ENCODE measurements at places on chromosomes 4 and X.

DNA sequence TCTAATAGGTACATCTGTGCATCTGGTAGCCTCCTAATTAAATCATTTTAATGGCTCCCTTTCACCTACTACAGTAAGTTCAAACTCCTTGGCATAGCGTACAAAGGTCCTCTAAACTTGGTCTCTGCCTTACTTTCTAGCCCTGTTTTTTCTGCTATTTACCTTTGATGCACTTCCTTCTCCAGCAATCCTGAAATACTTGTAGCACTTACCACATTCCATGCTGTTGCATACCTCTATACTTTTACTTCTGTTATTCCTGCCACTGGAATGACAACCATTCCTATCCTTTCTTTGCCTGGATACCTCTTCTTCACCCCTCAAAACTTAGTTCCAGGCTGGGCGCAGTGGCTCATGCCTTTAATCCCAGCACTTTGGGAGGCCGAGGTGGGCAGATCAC is 56.6 kb upstream of the LHFPL1 start:
- DNase-seq = no peak

GRCh38 chr4:78532046-78532445 is 19.5 kb upstream of the ANXA3 start:
- DNase-seq = no peak

DNA sequence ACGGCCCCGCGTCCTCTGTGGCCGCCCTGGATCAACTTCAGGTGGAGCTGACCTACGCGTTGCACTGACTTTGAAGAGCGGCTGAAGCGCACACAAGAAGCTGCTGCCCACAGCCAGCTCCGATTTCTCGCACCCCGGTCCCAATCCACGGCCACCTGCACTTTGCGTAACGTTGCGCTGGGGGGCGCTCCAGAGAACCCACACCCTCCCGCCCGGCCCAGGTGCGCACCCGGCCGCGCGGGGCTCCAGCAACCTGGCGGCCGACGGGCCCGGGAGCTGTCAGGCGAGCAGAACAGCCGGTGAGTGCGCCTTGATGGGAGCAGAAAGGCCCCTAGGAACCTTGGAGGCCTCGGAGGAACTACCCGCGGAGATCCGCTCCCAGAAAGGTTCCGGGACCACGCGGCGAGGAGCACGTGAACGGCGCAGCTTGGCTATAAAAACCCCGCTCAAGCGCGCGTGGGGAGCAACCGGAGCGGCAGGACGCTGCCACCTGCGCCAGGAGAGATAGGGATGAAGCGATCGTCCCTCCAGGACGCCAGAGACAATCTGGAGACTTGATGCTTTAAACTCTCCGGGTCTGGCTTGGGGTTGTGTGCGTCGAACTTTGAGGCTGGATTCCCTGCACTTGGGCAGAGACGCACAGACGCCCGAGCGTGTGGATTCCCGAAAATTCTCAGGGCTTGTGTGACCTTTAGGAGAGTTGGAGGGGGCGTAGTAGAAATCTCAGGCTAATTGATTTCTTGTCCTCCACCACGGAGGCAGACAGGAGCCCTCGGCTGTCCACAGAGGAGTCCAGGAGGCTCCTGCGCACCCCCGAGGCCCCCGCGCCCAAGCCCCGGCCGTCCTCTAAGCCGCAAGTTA is 591 bp upstream of the NWD2 start:
- DNase-seq = no peak

- DNase-seq = no peak
Measured at GRCh38 chrX:10598540-10598939, 21.8 kb downstream of the MID1 start.

DNA sequence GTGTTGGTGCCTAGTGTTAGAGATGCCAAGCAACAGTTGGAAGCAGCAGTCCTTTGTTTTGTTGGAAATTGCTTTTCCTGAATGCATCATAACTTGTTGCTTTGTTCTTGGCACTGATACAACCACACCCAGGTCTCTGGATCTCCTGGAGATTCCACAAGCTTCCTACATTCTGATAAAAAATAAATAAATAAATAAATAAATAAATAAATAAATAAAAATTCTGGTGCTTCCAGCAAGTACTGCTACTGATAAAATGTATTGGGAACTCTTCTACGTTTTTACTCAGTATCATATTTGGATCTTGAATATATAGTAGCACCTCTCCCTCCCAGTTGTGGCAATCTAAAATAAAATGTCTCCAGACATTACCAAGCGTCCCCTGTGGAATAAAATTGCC is 62.7 kb upstream of the GRID2 start:
- no peak for DNase-seq

- no peak for DNase-seq
Measured at GRCh38 chrX:12080265-12080664, 58.0 kb upstream of the FRMPD4 start.

DNA sequence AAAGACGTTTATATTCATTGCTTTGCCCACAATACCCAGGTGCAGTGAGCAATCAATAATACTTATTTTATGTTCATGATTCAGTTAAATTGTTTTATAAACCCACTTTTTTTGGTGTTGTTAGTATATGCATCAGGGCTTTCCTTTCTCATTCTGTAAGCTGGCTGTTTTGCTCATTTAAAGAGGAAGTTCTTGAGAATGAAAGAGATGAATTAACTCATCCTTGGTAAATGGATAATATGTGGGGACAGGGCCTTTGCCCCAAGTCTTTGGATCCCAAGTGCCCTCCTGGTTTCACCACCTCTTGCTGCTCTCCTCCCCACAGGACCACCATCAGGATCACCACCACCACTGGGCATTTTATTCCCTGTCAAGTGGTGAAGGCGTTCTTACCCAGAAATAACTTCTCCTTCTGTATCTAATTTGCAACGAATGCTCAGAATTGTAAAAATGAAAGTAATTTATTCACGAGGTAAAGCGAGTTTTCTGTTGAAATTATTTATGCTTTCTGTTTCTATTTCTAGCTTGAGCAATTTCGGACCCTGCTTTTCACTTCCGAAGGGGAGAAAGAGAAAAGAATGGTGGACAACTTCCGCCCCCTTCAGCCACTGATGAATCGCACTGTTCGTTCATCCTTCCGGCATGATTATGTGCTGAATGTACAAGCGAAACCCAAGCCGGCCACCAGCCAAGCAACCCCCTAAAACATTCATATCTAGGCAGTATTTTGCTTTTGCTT is 8.2 kb upstream of the ZRSR2 start:
- DNase-seq = no peak

DNA sequence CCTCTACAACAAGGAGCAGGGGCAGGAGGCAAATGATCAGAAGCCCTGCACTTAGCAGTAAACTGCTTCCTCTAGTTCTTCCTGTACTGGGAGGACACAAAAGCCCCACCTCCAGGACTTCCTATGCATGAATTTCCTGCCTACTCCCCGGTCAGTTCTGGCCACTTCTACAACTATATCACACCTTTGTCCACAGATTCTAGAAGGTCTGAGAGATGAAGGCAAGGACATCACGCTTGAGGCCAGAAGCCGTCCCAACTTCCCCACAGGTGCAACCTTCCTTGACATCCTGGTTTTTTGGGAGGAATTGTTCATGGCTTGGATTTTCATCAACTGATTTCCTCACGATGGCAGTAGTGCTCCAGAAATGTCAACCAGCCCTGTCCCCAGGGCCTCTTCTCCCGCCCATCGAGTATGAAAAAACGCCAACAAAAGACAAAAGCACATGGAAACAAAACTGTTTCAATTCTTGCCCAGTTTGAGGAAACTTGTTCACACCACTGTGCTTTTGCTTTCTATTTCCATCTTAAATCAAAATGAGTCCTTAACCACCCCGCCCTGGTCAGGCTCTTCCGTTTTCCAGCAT is 206.5 kb upstream of the STK26 start:
- DNase-seq = no peak

DNA sequence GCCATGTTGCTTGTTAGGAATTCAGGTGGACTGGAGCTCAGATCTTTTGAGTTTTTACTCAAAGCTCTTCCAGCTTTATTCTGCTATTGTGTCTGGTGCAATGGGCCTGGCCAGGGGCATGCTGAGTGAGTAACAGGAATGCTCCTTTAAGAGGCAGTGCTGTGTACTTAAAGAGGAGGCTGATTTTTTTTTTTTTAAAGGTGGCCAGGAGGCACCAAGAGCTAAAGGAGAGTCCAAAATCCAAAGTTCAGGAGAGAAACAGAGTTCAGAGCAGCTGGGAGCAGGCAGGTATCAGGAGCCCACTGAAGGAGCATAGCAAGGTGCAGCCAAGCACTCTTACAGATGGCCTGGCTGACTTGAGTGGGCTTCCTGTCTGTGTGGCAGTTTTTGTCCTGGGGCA is 178.7 kb downstream of the FMR1NB start:
- DNase-seq = no peak

- no peak for DNase-seq
Measured at GRCh38 chr4:74433043-74433442, 11.9 kb upstream of the AREG start.

DNA sequence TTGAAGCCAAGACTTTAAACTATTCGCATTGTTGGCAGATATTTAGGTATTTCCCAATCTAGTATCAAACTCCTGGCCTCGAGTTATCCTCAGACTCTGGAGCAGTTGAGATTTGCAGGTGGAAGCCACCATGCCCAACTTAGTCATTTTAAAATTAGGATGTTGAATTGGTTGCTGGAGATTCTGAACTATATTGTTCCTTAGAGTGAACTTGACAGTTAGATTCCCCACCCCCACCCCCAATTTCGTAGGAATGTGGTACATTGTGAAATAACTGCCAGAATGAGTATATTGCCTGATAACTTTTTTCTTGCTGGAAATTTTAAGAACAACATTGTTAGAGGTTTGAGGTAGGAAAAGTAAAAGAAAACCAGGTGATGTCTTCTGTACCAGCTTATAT is 2.3 kb downstream of the NOCT start:
- DNase-seq = no peak

GRCh38 chrX:133983974-133984845 is 1.2 kb downstream of the GPC3 start:
- DNase-seq = no peak

- DNase-seq = no peak
Measured at GRCh38 chr4:15695729-15696128, 7.1 kb upstream of the BST1 start.

DNA sequence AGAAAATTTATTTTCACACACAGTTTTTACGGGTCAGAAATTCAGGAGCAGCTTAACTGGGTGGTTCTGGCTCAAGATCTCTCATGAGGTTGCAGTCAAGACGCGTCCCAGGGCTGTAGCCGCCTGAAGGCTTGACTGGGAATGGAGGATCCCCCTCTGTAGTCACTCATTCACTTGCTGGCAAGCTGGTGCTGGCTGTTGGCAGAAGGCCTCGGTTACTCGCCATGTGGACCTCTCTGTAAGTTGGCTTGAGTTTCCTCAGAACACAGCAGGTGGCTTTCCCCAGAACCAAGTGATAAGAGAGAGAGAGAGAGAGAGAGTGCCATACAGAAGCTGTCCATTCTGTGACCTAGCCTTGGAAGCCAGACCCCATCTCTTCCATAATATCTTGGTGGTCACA is 132.8 kb downstream of the DCLK2 start:
- no peak for DNase-seq

DNA sequence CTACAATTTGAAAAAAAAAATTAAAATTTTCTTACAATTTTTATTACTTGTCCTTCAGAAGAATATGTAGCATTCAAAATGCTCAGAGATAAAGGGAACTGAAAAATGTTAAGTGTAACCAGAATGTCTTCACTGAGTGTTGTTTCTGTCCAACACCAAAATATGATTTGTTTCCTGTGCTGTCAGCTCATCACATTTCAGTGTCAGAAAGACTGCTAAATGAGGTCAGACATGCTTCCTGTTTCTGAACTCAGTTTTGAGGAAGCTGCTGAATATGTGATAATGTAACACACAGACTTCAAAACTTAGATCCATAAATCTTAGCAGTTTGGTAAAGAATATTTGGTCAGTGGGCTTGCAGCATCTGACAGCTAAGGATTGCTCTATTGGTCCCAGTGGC is 1849.7 kb downstream of the PCDH7 start:
- no peak for DNase-seq

DNA sequence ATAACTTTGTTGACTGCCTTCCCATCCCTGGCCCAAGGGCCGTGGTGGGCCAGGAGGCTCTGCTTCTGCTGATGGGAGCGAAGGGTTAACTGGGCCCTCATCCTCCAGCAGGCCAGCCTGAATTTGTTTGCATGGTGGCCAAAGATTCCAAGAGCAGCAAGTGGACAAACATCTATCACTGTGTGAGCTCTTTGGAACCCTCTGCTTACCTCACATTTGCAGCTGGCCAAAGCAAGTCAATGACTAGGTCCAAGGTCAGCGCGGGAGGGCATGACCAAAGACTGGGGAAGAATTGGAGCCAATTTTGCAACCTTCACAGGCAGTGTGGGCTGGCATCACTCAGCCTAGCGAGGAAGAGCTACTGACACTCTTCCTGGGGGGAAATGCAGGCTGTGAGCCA is 67.8 kb upstream of the ATP6AP2 start:
- DNase-seq = no peak

DNA sequence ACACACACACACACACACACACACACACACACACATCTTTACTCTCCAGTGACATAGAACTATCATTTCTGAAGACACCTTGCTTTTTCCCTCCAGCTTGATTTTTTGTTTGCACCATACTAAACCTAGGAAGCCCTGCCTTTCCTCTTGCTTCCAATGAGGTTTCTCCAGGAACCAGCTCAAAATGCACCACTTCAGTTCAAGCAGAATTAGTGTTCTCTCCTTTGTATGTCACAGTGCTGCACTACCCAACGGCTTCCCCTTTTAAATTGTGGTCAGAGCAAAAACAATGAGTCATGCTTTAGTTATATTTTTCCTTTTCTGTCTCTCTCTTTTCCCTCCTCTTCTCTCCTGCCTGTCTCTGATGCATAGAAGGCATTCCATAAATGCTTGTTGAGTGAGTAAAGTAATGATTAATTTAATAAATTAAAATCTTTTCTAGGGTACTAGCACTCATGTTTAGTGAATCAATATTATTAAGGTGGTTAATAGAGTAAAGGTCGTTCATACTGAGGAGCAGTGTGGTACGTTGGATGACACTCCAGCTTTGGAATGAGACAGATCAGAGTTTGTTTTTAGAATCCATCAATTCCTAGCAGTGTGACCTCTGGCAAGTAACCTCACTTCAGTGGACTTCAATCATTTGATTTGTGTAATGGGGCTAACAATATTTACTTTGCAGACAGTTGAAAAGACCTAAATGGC is 5.9 kb downstream of the RTL3 start:
- no peak for DNase-seq

DNA sequence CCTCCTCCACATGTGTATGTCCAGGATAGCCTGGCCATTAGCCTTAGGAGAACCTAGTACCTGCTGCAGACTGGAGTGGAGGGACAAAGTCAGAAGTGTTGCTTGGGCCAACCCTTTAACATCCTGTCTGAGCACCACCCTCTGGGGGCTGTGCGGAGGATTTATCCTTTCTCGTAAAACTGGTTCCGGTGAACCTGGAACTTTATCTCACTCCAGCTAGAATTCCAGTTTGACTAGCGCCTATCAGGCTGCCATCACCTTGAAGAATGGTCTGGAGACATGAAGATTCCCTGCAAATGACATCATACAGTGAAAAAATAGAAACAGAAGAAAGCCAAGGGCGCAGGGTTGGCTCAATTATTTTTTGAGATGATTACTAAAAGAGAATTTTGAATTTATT is 4.0 kb downstream of the TCEAL8 start:
- DNase-seq = no peak

DNA sequence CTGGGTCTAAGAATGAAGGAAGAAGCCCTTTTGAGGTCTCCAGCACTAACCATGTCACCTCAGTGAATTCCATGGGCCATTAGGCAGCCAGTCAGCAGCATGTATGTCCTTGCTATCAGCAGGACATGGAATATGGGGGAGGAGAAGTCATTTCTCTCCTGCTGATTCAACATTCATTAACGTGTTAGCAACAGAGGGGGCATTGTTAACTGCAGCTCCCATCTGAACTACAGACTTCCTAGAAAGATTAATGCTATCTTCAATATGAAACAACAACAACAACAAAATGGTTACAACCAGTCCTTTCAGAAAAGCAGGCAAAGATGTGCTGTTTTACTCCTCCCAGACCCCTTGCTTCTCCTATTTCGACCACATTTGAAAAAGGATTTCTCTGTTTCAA is 120.4 kb upstream of the SLC34A2 start:
- DNase-seq = no peak
